Activated T-helper 1 cell treated with anti-CD3 and anti-CD28 coated beads, Interleukin-2, amount 50 U/mL, for 16 hours (primary cell): ENCODE measurements at places on chromosomes 3 and 15.
A peak's percentile ranks its signal among the peaks of the same experiment; 100 is the strongest.

- DNase-seq, result no peak
These were observed 27.5 kb downstream of the NCBP2 start for GRCh38 chr3:196914866-196915265.

DNA sequence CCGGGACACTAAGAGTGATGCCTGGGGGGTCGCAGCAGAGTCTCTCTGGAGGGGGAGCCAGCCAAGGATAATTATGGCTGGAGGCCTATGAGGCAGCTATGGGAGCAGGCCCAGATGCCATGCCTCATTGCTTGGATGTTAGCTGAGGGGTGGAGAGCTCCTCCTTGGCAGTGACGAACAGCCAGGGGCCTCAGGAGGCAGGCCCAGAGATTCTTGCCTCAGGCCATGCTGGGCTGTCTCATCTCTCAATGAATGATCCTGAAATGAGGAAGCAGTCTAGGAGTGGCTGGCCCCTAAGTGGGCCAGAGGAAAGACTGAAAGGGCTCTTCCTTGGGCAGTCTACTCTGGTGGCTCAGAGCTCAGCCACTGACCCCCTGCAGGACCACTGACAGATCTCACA, 21.3 kb downstream of the KIF9 start:
- DNase-seq, result no peak

- no peak for DNase-seq
These were observed 79.9 kb downstream of the UBP1 start for GRCh38 chr3:33360136-33360825.

DNA sequence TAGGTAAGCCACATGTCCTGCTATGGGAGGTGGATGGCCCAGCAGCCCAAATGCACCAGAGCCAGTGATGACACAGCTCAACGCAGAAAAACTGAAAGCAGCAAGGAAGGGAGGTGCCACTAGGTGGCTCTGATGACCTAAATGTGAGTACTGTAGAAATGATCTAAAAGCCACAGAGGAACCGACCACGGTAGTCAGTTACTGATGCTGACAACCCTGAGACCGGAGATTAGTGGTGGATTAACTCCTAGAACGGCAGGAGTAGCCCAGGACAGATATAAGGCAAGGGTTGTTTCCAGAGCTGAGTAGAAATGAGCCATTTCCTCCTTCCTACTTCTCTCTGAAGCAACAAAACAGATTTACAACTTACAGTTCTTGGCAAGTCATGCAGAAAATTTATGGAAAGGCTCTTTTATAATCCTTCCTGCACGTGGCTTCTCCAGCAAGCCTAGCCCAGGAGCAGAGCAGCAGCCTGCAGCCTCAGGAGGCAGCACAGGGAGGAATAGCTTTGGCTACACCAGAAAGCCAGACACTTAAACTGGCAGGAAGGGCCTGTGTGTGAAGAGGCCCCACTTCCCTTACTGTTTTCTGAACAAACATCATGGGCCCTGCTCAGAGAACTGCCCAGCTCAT, 13.1 kb downstream of the FBXL22 start:
- peak; percentile 58 for DNase-seq
